ENCODE measurements at places on chromosomes 12 and 14.

- DNase-seq: no peak
These were observed 195.7 kb downstream of the FBXL14 start for GRCh38 chr12:1398673-1399072.

GRCh38 chr12:73798523-73798922, 739.1 kb upstream of the ATXN7L3B start:
- DNase-seq: no peak

DNA sequence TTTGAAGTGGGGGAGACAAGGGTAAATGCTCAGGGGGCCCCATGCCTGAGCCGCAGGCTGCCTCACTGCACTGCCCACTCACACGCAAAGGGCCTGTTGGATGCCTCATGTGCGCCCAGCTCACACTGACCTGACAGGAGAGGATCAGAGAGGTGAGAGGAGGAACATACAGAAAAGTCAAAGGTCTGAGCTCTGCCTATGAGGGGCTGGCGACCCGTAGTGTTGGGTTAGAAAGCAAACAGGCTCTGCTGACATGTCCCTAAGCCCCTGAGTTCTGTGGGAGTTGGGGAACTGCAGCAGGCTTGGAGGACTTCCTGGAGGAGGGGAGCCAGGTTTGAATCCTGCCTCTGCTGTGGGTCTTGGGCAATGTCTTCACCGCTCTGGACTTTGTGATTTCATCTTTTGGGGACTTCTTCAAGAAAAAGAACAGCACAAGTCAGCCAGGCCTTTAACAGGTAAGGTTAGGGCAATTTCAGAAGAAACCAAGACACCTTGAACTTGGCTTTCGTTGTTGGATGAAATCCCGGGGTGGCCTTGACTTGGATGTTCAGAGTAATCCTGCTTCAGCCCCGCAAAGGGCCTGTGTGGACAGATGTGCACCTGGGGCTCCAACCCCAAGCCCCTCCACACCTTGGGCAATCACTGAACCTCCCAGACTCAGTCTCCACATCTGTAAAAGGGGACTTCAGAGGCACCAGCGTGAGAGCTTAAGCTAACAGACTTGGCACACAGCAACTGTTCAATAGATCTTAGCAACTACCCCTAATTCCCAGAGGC, 116.8 kb downstream of the SCARB1 start:
- DNase-seq: no peak

GRCh38 chr14:94376108-94376975, 12.1 kb downstream of the SERPINA1 start:
- no peak for DNase-seq

DNA sequence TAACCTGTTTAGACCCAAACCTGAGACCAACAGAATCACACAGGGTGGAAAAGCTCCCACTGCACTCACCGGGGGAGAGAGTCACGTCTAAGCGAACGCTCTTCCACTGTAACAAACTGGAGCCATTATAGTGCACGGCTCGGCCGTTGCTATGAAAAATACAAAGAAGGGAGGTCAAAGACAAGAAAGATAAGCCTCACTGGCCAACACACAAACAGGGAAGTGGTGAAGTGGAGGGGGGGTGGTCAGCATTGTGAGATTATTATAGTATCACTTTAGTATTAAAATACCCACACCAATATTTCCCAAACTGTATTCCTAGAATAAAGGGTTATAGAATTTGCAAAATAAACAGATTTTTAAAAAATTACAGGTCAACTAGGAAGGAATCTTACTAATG, 90.9 kb downstream of the TRAFD1 start:
- no peak for DNase-seq

DNA sequence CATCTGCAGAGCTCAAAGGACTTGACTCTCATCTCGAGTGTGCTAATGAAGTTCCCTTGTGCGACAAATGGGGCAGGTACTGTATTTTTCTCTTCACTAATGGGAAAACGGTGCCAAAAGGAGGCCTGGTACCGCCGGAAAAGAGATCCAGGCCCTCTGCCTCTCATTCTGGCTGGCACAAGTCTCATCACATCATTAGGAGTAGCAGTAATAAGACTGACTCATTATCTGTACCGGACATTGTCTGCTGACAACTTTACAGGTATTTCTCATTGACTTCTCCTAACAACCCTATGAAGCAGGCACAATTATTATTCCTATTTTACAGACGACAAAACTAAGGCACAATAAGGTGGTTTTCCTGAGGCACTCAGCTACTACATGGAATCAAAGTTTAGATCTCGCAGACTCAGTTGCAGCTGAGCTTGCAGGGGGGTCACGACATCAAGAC, 668 bp downstream of the APPL2 start:
- DNase-seq: no peak

GRCh38 chr14:71475916-71476315, 456.3 kb upstream of the RGS6 start:
- no peak for DNase-seq

DNA sequence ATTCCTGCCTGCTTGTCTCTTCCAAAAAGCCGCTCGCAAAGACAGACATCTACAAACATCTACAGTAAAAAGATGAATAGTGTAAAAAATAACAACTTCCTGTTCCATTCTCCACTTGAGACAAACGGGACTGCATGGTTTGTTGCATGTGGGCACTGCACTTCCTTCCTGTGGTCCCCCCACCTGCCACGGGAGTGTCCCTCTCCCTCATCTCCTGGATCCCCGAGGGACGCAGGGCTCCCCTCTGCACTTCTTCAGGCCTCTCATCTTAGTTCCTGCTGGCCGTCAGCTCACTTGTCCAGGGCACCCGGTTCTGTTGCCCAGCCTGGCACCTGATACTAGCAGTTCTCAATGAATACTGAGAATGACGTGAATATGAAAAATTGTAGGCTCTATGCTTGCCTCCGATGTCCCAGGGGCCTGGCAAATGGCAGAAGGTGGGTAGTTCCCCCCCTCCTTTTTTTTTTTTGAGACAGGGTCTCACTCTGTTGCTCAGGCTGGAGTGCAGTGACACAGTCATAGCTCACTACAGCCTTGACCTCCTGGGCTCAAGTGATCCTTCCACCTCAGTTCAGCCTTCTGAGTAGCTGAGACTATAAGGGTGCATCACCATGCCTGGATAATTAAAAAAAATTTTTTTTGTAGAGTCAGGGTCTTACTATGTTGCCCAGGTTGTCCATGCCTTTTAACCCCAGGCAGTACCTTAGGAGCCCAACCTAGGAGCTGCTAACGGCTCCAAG, 3.5 kb upstream of the KLC1 start:
- DNase-seq: no peak

GRCh38 chr12:33876618-33877017, 145.7 kb upstream of the ALG10 start:
- no peak for DNase-seq

- DNase-seq: no peak
These were observed 32.9 kb downstream of the DMAC2L start for GRCh38 chr14:50344876-50345563.

GRCh38 chr14:45678163-45678562, 425.2 kb upstream of the MIS18BP1 start:
- no peak for DNase-seq

DNA sequence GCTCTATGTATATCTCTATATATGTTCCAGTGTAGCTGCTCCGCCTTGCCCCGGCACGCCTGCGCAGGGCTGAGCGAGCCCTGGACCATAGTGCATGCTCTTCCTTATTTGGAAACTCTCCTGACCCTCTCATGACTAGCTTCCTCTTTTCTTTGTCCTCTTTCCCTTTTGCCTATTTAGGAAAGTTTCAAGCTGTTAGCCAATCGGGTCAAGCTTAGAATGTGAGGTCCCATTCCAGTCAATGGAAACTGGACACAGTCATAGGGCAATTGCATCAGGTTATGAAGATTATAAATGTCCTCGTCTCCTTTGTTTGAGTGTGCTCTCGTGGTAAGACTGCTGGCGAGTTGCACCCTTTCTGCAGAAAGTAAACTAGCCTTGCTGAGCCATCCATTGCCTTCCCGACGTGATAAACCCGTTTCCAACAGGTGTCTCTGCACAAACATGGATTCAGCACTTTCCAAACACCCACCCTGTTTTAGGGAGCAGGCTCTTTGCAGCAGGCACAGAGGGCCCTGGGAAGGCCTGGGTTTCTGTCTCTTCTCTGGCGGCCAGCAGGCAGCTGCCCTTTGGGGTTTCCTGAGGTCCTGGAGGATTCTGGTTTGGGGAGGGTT, 30.9 kb downstream of the CCDC92 start:
- no peak for DNase-seq

- no peak for DNase-seq
These were observed 174.4 kb downstream of the SYT10 start for GRCh38 chr12:33265033-33265731.

DNA sequence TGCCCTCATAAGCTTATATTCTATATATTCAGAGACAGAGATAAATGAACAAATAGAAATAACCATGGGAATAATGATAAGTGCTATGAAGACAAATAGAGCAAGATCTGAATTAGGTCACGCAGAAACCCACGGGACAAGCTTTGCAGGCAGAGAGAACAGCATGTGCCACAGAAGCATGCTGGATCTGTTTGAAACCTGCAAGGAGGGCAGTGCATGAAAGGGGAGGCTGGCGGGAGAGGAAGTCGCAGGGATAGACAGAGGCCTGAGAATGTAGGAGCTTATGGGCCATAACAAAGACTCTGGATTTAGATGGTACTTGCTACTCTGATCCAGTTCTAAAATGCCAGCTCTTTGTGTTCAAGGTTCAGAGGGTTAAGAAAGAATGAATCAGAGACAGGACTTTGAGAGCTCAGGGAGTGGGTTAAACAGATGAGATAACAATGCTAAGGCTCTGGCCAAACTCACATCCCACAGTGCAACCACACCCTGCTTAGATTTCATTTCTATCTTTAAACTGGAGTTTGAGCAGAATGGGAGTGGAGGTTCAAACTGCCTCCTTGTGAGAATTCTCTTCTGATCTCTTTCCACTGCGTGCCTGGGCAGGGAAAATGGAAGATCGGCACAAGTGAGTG, 49.2 kb upstream of the PPP1R12A start:
- no peak for DNase-seq

DNA sequence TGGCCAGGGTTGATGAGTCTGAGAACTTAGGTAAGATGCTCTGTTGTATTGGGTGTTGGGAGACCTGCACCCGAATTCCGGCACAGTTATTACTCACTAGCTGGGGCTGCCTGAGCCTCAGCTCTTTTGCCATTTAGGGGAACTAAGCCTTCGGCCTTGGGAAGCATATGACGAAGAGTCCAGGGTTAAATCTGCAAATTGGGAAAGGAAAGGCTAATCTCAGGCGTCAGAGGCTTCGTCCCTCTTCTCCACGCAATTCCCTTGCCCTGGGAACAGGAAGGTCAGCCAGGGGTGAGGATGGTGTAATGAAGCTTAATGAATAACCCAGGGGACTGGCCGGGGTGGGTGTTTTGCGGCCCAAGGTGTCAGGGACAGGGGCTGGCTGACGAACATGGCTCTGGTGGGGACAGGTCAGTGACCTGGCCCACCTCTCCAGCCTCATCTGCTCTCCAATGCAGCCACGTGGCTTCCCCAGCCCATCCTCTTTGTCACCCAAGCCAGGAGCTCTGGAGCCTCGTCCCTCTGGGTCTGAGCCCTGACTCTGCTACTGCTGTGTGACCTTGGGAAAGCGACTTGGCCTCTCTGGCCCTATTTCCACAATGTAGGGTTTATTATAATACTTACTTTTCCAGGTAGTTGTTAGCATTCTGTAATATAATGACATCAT, 3.8 kb upstream of the SDSL start:
- DNase-seq: no peak

DNA sequence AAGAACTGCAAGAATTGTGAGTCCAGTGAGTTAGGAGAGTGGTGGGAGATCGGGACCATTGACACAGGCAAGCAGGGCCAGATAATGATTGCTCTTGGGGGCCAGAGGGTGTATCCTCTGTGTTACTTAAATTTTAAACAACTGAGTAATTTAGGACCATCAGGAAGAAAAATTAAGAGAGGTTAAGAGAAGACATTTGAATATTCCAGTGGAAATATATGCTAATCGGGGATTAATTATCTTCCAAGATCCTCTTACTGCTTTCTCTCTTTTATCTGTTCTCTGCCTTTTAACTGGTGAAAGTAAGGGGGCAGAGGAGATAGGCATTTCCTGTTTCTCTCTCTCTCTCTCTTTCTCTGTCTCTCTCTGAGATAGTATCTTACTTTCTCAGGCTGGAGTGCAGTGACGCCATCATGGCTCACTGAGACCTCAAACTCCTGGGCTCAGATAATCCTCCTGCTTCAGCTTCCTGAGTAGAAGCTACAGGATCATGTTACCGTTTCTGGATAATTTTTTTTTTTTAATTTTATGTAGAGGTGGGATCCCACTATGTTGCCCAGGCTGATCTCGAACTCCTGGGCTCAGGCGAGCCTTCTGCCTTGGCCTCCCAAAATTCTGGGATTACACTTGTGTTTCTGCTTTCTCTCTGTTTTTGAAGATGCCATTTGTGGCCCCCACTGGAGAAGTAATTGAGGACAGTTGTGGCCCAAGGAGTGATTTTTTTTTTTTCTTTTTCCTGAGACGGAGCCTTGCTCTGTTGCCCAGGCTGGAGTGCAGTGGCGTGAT, 85.1 kb downstream of the DIP2B start:
- no peak for DNase-seq

DNA sequence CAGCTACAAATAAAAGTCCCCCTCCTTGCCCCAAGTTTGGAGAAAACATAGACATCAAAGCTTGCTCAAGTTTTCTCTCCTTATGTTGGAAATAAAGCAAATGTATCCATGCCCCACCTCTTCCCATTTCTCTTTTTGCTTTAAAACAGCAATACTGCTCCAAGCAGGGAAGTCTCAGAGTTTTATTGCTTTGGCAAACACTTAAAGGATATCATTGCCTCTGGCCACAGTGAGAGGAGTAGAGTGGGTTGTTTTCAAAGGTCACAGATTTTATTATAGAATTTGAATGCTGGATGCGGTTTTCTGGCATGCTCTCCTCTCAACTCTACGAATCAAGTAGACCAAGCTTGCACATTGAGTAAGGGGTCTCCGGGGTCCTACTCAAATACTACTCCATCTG, 149.7 kb downstream of the TTC7B start:
- DNase-seq: no peak

DNA sequence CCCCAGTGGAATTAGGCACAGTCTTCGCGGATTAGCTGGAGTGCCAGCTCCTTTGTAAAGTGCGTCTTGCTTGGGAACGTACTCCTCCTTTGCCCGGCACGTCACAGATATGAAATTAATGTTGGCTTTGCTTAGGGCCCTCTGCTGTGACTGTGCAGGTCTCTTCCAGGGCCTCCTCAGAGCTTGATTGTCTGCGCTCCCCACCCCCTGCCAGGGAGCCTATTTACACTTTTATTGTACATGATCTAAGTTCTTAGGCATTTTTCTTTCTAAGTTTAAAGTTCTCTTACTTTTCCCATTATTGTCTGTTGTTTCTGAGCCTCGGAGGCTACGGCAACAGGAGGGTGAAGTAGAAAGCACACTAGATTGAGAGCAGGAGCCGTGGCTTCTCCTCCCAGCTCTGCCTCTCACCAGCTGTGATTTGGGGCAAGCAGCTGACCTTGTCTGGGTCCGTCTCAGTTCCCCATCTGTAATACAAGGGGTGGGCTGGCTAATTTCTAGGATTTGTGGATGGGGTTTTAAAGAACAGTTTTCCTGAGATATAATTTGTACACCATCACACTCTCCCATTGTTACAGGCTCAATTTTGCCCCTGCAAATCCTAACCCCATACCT, 81.8 kb downstream of the TSPAN9 start:
- no peak for DNase-seq
